Breast epithelium (tissue), 4 donors: ENCODE measurements at places on chromosomes 3 and 15. TPM values are rescaled to one million over a fixed set of nuclear protein-coding genes. Genes with fewer than 3 reads are reported as not detected.

NPHP3 gene
- total RNA-seq, result 54.7 TPM

CDCP1 gene
- total RNA-seq, result 1.9 TPM

ROBO1 gene
- total RNA-seq, result 23.6 TPM

AGBL1 gene
- not detected for total RNA-seq
